Epithelial cell of prostate (primary cell): ENCODE measurements at places on chromosomes 5 and 9.

DNA sequence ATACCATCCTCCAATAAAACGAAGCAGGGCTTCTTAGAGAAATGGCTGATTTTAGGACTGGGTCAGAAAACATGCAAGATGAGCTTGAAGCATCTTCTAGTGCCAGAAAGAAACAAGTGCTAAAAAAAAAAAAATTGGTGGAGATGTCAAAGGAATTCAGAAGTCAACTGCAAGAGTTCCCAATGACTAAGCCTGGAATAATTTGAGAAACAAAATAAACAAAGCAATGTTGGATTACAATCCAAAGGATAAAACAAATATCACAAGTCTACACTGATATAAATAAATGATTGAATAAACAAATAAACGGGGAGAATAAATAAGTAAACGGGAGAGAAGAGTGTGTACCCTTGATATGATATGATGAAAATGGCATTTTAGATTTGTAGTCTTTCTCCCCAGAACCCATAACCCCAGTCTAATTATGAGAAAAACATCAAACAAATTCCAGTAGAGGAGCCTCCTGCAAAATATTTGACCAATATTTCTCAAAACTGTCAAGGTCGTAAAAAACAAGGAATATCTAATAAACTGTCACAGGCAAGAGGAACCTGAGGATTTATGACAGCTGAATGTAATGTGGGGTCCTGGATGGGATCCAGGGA lies 63.5 kb upstream of the CCL21 start:
- no peak for DNase-seq

DNA sequence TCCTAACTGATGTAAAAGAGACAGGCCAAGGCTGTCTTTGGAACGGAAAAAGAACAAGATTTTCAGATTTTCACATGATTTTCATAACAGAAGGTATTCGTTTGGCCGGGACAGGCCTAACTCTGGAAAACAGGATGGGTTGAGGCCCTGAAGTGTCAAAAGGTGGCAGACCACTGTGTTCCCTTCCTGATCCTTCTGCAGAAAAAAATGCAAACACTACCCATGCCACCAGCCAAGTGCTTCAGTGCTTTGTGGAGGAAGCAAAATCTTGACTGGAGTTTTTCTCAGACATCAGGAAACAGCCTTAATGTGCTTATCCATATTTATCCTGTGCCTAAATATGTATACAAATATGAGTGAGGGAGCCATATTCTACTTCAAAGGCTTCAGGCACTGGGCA lies 113.5 kb upstream of the IL6ST start:
- no peak for DNase-seq

DNA sequence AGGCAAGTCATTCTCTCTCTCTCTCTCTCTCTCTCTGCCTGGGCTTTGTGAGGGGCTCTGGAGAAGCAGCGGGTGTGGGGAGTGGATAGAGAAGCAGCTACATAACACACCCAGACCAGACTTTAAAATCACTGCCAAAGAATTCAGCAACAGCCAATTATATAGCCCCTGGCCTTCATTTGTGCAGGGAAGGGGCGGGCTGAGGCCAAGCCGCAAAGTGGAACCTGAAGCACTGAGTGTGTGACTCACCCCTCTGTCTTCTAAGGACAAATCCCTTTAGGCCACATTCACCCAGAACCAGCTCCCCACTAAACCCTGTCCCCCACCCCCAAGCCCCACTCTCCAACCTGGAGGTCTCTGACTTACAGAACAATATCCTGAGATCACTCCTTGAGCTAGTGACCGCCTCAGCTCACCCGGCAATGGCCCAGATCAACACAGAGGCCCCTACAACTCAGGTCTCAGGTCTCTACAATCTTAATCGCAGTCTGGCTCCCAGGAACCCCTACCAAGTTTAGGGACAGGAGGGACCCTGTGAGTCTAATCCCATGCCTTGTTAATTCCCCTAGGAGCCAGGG lies 6.0 kb downstream of the B4GALT1 start:
- DNase-seq = peak; percentile 87

DNA sequence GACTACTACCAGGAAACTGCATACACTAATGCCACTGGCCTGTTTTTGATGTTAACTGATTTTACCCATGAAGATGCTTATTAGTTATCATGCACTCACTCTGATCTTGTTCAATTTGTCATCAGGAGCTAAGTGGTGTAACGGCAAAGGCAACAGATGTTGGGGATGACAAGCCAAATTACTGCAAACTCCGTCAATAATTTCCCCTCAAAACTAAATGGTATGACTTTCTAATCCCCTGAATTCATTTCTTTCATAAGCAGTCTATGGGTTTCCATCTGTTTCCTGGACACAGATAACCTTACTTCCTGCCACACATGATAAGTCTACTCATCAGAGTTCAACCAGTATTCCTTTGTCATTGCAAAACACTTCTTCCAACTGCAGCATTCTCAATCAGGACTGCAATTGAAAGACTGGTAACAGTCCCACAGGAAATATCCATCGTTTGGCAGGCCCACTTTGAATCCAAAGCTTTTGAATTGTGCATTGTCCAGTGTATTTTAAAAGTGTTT lies 96.2 kb upstream of the SMC2 start:
- DNase-seq = no peak

GRCh38 chr9:89716559-89716958 lies 111.7 kb downstream of the GADD45G start:
- DNase-seq = no peak

DNA sequence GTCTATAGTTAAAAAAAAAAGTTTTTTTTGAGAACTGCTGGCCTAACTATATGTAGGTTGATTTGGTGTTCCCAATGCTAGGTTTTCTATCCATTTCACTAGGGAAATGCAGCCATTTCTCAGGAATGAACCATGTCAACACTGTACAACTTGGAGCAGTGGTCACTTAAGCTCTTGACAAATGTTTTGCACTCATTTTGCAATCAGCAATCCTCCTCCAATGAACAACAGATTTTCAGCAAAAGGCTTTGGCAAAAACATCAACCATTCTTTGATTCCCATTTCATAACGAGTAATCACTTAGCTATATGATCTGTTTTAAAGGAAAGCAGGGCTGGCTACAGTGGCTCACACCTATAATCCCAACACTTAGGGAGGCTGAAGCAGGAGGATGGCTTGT lies 17.9 kb downstream of the STRBP start:
- DNase-seq = no peak

DNA sequence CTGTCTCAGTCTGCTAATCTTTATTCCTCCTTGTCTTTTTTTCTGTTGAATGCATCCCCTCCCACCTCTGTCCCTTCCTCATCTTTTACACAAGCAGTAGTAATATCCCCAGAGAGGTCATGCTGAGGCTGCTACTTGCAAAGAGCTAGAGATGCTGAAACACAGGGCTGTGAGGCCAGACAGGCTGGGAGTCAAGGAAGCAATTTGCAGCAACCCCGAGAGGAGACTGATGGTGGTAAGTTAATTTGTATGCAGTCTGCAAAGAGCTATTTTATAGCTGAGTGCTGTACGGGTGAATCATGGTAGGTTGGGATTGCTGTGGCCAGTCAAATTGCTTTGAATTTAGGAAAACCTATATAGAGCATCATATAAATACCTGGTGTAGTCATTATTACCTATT lies 90.2 kb upstream of the SLC24A2 start:
- DNase-seq = no peak

GRCh38 chr5:109905906-109906305 lies 216.2 kb downstream of the MAN2A1 start:
- DNase-seq = no peak

GRCh38 chr5:146344155-146345118 lies 5.8 kb downstream of the POU4F3 start:
- no peak for DNase-seq

GRCh38 chr5:17118631-17119030 lies 98.8 kb upstream of the BASP1 start:
- peak; percentile 72 for DNase-seq

DNA sequence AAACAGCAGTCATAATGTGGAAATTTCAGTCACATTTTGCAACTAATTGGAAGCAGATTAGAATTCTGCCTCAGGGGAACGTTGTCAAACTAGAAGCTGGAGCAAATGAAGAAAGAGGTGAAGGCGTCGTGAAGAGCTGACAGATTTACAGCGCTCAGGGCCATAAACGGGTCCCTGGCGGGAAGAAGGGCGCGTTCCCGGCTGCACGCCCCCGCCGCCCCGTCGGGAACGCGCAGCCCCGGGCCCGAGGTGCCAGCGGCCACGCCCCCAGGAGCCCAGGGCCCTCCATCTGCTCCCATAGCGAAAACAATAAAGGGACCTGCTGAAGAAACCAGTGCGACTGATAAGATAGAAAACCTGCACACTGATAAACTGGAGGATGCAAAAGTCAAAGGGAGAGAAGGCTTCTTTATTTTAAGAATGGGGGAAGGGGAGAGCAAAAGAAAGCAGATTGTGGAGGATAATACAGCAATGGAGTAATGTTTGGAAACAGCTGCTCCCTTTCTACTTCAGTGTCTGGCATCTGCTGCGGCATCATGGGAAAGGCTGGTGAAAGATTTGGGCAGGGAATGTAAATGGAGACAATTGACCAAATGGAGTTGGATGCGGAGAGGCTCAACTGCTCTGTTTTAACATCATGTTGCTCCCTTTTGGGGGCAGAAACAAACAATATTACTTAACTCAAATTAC lies 11.1 kb downstream of the ZNF608 start:
- DNase-seq = no peak

- DNase-seq = no peak
These were observed 42.7 kb upstream of the NCS1 start for GRCh38 chr9:130129432-130130061.

DNA sequence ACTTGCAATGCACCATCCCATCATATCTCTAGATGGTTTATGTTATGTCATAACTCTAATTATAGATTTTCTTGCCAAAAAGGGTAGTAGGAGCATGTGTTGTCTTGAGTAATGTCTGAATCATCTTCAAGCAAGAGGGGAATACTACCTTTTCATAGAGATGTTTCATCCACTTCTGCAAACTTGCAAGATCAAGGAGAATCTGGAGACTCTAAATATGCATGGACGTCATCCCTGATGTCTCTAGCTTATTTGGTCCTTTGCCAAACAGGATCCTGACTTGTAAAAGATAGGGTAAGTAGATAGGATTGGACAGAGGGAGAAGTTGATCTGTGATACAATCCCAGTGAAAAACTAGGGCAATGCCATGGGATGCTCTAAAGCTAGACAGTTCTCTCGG lies 246.5 kb downstream of the DMRTA1 start:
- DNase-seq = no peak

- no peak for DNase-seq
These were observed 169.9 kb downstream of the FER start for GRCh38 chr5:108917596-108917995.

- no peak for DNase-seq
These were observed 60.1 kb downstream of the PTPDC1 start for GRCh38 chr9:94144394-94144793.

GRCh38 chr9:93307468-93308157 lies 123.7 kb downstream of the WNK2 start:
- DNase-seq = no peak

- no peak for DNase-seq
These were observed 21.5 kb upstream of the PLEKHG4B start for GRCh38 chr5:70440-70839.

DNA sequence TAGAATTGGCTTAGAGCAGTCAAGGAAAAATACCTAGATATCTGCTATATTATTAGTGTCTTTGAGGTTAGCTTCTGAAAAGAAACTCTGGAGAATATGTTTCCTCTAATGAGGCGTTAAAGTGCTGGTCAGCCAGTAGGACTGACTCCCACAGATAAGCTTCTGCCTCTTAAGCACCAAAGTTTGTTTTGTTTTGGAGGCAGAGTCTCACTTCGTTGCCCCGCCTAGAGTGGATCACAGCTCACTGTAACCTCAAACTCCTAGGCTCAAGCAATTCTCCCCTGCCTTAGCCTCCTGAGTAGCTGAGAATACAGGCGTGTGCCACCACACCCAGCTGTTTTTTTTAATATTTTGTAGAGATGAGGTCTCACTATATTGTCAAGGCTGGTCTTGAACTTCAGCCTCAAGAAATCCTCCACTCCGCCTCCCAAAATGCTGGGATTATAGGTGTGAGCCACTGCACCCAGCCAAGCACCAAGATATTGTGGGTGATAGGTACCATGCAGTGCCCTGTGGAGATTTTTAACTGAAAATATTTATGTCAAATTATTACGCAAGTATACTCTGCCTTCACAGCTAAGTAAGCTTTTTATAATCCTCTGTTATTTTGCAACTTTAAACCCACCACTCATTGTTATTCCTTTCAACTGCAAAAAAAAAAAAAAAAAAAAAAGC lies 24.7 kb upstream of the TMEM171 start:
- DNase-seq = no peak

DNA sequence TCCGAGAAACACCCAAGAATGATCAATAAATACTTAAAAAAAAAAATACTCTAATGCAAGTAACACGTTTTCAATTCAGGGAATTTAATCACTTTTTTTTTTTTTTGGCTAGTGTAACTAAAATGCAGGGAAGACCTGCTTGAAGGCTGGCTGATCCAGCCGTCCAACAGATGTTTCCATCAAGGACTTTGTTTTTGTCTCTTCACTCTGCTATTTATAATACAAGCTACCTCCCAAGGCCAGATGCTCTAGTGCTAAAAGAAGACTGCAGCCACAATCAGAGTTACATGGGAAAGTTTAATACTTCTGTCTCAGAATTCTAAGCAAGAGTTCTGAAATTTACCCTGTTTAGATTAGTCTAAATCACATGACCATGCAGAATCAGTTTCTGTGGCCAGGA lies 14.5 kb downstream of the TBCA start:
- no peak for DNase-seq

GRCh38 chr9:113837334-113837733 lies 38.8 kb upstream of the ZNF618 start:
- no peak for DNase-seq

DNA sequence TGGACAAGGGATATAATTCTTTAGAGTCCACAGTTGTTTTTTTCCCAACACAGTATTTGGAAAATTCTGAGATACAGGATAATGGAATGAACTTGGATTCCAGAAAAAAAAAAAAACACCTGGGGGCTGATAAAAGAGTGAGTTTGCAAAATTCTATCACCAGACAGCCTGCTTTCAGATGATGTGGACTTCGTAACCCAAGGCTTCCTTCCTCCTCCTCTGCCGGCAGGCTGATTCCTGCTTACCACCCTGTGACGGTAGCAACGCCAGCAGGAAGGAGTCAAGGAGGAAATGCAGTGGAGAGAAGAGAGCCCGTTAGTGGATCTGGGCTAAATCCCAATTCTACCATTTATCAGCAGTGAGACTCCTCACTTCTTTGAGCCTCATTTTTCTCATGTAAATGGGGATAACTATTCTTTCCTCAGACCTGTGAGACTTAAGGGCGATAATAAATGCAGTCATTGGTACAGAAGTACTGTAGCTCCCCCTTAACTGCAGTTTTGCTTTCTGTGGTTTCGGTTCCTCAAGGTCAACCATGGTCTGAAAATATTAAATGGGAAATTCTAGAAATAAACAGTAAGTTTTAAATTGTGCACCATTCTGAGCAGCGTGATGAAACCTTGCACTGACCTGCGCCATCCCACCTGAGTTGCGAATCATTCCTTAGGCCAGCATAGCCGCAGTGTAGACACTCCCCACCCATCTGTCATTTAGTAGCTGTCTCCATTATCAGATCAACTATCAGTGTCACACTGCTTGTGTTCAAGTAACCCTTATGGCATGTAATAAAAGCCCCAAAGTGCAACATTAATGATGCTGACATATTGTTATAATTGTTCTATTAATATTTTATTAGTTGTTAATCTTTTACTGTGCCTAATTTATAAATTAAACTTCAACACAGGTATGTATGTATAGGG lies 71.4 kb downstream of the DCP2 start:
- no peak for DNase-seq
